ENCODE measurements at places on chromosomes 12 and 14.

GRCh38 chr12:75694534-75695268 lies 183.3 kb upstream of the KRR1 start:
- DNase-seq, result no peak

DNA sequence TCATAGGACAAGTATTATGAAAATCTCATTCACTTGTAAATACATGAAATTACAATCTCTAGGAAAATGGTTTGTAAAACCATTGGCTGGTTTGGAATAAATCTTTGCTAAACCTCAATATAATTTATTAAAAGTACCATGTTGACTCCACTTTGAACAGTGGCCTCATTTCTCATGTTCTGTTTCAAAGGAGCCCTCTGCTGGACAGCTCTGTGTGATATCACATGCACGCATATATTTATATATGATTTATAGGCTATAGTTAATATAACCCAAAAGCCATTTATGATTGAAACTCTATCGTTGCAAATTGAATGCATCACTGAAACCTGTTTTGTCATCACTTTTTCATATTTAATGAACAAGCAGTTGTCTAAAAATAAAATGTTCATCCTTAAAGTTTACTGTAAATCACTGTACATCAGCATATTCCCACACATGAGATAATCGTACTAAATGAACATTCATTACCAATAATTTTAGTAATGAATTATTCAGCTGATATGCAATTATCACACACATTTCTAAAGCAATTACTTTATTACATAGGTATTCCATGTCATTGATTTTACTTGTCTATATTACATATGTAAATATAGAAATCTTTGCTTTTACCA lies 493.8 kb downstream of the NPAS3 start:
- no peak for DNase-seq

DNA sequence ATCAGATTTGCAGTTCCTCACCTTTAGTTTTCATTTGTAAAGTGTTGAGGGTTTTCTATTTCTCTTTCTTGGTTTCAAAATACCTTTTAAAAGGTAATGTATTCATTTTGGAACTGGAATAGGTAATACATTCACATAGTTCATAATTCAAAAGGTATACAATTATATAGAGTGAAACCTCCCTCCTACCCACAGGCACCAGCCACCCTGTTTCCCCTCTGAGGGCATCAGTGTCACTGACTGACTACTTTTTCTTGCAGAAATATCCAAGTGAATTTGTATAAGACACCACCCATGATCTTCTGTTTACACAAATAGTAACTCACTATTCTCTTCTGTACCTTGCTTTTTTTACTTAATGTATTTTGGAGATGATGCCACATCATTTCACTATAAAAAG lies 139.6 kb upstream of the EGLN3 start:
- DNase-seq, result no peak

DNA sequence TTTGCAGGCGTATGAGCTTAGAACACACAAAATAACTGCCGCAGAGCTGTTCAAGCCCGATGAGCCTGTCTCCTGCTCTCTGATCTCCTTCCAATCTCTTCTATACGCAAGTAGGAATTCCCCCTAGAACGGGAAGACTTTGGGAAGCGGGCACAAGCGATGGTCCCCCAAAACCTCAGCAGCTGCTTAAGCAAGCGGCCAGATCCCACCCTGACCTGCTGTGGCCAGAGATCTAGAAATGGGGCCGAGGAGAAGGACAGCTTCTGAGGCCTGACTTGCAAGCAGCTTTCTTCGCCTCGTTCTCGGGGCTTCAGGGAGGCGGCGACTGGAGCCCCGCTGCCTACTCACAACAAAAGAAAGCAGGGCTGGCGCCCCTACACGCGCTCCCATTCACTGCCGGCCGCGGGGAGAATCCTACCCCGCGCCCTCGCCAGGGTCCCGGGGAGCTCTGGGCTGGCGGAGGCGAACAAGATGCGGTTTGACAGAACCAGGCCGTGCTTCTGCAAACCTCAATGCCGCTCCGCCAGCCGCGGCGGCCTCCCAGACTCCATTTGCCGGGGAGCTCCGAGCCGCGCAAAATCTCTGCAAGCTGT lies 922 bp downstream of the TBX5 start:
- DNase-seq, result no peak

DNA sequence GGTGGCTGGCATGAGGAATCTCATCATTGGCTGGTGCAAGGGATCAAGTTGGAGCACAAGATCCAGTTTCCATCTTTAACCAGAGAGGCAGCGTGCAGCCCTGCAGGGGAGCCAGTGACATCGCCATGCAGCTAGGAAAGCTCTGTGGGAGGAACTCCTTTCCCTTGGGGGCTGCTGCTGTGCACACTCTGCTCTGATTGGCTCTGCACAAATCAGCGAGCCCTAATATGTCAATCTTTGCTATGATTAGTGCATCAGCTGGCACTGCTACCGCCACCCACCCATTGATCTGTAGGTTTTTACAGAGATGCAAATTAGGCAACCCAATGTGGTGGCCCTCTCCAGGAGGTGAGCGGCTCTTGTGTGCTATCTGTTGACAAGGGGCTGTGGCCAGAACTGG lies 262.6 kb downstream of the PCNX1 start:
- DNase-seq, result no peak

DNA sequence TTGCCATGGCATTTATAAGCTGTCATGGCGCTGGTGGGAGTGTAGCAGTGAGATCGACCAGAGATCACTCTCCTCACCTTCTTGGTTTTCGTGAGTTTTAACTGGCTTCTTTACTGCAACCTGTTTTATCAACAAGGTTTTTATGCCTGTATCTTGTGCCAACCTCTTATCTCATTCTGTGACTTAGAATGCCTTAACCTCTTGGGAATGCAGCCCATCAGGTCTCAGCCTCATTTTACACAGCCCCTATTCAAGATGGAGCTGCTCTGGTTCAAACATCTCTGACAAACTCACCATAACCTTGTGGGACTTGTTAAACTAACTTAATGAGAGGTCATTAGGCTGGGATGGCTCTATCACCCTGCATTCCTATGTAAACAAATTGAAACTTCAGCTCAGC lies 151.3 kb downstream of the CAND1 start:
- DNase-seq, result no peak

DNA sequence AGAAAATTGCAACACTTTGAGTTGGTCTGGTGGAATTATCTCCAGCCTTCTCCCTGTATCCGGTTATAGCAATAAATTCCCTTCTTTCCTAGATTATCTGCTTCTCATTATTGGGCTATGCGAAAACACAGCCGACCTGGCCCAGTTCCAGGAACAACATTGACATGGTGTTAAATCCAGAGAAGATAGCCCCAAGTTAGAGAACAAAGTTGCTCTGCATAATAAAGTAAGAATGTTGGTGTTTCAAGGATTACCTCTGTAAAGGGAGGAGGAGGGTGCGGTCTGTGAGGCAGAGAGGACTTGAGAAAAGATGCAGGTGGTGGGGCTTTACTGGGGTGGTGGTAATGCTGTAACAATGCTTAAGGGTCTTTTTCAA lies 12.1 kb downstream of the TCL1A start:
- no peak for DNase-seq

DNA sequence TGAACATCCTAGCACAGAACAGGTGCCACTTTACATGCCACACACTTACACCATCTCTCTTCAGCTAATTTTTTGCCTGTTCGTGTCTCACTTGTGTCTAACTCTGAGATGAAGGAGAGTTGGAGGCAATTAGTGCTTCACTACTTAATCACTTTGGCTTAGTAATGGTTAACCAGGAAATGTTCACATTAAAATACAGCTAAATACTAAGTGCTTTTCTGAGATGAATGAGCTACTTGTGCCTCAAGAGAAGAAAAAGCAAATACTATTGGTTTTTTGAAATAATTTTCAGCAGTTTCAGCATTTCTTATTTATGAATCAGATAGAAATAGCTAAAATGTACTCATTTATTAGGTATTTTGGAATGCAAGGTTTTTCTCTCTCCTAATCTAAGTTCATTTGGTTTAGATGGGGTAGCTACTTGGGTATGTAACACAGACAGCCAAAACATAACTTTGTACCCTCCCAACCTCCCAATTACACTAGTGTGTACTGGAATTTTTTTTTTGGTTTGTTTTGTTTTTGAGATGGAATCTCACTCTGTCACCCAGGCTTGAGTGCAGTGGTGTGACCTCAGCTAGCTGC lies 1474.1 kb upstream of the SEL1L start:
- no peak for DNase-seq

GRCh38 chr14:73476451-73476931 lies 14.2 kb upstream of the RIOX1 start:
- DNase-seq, result no peak

- no peak for DNase-seq
These were observed 8.8 kb upstream of the BICDL1 start for GRCh38 chr12:119980242-119980641.

DNA sequence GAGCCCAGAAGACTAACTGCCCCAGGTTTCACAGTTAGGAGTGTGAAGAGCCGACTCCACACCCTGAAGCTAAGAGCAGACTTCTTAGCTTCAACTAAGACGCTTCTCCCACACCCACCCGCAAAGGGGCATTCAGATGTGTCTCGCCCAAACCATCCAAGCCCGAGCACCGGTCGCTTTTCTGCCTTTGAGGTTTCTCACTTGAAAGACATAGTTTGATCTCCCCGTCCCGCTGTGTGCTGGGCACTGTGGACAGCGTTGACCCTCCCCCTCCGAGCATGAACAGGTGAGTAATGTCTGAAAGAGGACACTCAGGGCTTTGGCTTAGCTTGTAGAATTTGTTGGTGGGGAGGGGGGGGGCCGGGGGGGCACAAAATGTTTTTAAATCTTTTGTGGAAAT lies 123.8 kb downstream of the TMEM132D start:
- DNase-seq, result no peak
